ENCODE measurements at places on chromosomes 5 and 9.

GRCh38 chr9:101628173-101628572 lies 33.4 kb upstream of the PPP3R2 start:
- no peak for DNase-seq

DNA sequence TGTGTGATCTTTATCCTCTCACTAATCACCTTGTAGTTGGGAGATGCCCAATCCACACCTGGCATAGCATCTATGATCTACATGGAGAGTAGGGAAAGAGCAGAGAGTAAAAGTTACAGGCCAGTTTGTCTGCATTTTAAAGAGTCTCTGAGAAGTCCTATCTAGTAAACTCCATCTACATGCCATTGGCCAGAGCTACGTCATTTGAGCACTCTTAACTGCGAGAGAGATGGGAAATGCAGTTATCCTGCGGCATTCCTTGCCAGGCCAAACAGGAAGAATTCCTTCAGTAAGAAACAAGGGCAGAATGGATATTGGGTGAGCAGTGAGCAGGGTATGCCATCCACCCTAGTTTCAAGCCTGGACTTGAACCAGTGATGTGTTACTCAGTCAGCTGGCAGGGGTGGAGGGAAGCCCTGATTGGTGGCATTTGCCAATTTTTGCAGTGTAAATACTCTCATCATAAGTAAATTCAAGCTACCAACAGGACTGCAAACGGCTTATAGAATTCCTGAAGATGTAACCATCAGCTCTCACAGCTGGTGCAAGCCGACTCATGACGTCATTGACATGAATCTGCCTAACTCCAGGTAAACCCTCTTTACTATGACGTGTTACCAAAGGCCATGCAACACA lies 156.8 kb upstream of the MSX2 start:
- no peak for DNase-seq

- no peak for DNase-seq
Measured at GRCh38 chr5:65128226-65128625, 353.5 kb downstream of the ADAMTS6 start.

- DNase-seq, result no peak
Measured at GRCh38 chr5:52808316-52808901, 20.7 kb downstream of the ITGA1 start.

DNA sequence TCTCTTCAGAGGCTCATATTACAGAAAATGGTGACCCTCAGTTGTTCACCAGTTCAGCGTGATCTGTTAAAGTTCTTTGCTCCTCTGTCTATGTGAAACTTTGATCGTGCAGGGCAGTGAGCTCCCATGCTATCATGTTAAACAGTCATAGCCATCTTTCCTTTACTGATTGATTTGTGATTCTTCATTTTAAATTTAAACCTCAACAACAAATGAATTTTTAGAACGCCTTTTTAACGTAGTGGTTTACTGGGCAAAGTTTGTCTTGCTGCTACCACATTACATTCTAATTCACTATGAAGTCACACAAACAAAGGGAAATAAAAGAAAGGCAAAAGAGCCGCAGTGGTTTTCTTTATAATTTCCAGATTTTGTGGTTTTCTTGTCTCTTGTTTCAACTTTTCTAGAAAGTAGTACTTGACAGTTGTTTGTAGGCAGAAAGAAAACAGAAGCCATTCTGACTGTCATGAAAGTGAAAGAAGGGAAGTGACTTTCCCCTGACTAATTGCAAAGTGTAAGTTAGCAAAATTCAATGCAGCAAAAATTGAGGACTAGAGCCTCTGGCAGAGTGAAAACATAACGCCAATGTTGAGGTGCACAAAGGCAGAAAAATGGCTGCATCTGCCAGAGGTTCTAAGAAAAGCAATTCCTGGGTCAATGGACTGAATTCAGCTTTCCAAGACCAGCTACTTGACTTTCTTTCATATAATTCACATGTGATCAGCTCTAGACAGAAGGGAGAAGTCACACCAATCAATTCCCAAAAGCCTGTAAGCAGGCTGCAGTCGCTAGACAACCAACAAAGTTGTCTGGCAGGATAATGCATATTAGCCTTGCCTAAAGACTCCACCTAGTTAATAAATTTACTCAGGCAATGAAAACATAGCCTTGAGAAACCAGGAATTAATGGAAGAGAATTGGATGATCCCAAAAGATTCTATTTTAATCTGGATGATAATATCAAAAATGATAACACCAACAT lies 7.1 kb upstream of the IFNA6 start:
- DNase-seq, result no peak

DNA sequence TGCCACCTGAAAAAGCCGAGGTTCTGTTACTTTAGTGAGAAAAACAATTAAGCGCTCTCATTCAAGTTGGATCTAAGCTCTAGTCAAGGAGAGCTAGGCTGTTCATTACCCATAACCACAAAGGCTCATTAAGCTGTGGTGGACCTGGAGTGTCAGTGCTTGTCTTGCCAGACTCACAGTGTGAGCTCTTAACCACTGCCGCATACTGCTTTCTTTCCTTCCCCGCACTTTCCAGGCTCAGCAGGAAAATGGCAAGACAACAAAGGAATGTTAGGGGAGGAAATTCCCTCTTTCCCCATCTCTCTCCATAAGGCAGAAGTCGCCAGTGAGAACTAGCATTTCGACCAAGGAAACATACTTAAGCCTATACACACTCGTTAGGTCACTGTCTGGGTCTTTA lies 467.3 kb downstream of the ENC1 start:
- no peak for DNase-seq

- no peak for DNase-seq
Measured at GRCh38 chr9:633461-633860, 208.0 kb upstream of the DMRT1 start.

- no peak for DNase-seq
Measured at GRCh38 chr9:136424750-136425362, 14.4 kb downstream of the PMPCA start.

DNA sequence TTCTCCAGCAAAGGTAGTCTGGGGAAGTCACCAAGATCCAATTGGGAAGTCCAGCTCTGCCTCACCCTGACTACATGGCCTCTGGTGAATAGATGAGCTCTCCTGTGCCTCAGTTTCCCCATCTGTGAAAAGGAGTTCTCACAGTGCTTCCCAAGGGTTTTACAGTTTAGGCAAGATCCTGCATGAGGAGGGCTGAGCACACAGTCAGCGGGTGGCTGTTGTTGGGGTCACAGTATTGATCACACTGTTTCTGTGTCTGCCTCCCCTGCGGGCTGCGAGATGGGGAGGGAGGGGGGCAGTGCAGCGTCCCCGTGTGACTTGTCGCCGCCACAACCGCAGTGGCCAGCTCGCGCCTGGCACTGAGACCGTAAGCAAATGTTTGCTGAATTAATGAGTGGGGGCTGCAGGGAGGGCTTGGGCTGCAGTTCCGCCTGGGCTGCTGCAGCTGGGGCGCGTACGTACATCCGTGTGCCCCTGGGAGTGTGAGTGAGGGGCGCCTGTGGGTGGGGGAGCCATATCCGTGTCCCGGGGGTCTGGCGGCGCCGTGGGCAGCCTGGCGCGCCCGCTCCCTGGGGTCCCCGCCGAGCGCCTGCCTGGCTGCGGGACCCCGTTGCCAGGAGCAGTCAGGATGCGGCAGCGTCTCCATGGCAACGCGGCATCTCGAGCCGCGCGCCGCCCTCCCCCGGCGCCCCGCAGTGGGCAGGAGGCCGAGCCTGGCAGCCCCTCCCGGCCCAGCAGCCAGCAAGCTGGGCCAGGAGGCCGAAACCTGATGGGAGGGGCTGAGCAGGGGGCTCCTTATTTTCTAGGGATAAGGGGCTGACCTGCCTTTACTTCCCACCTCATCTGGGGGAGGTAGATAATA lies 31.4 kb upstream of the PSD2 start:
- peak; percentile 62 for DNase-seq

- DNase-seq, result no peak
Measured at GRCh38 chr5:39186722-39187539, 32.4 kb downstream of the FYB1 start.

DNA sequence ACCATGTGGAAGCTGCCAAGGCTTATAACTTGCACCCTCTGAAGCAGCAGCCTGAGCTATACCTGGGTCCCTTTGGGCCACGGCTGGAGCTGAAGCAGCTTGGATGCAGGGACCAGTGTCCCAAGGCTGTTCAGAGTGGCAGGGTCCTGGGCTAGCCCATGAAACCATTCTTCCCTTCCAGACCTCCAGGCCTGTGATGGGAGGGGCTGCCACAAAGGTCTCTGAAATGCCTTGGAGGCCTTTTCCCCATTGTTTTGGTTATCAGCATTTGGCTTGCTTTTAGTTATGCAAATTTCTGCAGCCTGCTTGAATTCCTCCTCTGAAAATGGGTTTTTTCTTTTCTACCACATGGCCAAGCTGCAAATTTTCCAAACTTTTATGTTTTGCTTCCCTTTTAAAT lies 433.7 kb upstream of the ACO1 start:
- no peak for DNase-seq

DNA sequence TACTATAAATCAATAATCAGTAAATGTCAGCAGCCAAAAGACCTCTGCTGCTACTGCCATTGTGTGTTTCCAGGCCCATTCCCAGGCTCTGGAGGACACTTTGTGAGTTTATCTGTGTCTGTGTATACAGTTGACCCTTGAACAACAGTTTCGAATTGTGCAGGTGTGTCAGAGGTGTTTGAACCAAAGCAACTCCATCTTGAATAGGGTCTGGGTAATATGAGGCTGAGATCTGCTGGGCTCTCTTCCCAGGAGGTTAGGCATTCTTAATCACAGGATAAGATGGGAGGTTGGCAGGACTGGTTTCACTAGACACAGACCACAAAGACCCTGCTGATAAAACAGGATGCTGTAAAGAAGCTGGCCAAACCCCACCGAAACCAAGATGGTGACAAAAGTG lies 2.3 kb upstream of the TBCA start:
- no peak for DNase-seq

- no peak for DNase-seq
Measured at GRCh38 chr5:105954341-105954740, 1716.4 kb downstream of the EFNA5 start.

GRCh38 chr5:104800440-104801048 lies 1238.0 kb upstream of the NUDT12 start:
- DNase-seq, result no peak

- no peak for DNase-seq
Measured at GRCh38 chr5:93930098-93930497, 188.7 kb upstream of the POU5F2 start.

DNA sequence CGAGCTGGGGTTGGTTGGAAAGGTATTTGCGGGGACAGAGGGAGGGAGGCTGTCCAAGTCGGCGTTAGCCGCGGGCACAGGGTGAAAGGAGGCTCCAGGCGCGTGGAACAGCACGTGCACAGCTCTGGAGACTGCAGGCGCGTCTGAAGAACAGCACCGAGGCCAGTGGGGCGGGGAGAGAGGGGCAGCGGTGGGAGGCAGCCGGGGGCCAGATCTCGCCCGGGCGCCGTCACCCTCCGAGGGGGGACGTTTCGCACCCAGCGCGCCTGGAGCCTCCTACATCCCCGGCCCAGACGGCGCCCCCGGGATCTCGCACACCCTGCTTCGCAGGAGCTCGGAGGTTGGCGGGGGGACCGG lies 79.6 kb downstream of the NTNG2 start:
- DNase-seq, result no peak

GRCh38 chr5:187042-187431 lies 4.3 kb upstream of the LRRC14B start:
- no peak for DNase-seq

GRCh38 chr9:131886826-131887225 lies 146.9 kb upstream of the RAPGEF1 start:
- no peak for DNase-seq

DNA sequence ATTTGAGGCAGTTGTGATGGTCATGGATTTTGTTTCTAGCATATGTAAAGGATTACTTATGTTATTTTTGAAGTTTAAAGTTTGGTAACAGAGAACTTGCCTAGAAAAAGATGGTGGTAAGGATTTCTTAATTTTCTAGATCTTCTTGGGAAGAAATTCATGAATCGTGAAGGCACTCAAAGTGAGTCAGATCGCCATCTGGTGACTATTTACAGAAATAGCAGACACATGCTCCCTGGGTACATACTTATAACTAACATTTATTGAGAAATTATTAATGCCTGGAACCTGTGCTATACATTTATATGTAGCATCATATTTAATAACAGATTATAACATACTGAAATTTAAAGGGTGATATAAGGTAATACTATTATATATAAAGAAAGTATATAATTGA lies 299.7 kb downstream of the IZUMO3 start:
- peak; percentile 32 for DNase-seq
